A549 (cell line): ENCODE measurements at places on chromosomes 1 and 21. TPM values are rescaled to one million over a fixed set of nuclear protein-coding genes. Genes with fewer than 3 reads are reported as not detected.

FALEC gene
- polyA plus RNA-seq, result 0.28 to 0.80 TPM (median 0.74 TPM) in 3 replicates

S100A14 gene
- polyA plus RNA-seq, result 0.16 to 0.21 TPM (median 0.21 TPM) in 3 replicates

RNU1-4 gene
- polyA plus RNA-seq, result 6.5 to 8.5 TPM (median 6.6 TPM) in 3 replicates

TAL1 gene
- polyA plus RNA-seq, result 0.03 TPM in 1 of 3 replicates, not detected in the others

CRYAA gene
- polyA plus RNA-seq, result not detected in 3 replicates

OR2T33 gene
- polyA plus RNA-seq, result not detected in 3 replicates

TPR gene
- polyA plus RNA-seq, result 41.5 to 49.6 TPM (median 49.0 TPM) in 3 replicates

WNT9A gene
- 1.2 TPM in 3 replicates for polyA plus RNA-seq

KRTAP12-2 gene
- polyA plus RNA-seq, result not detected in 3 replicates

SYNC gene
- polyA plus RNA-seq, result 10.0 to 12.0 TPM (median 11.6 TPM) in 3 replicates

OTUD3 gene
- 3.1 to 3.6 TPM (median 3.5 TPM) in 3 replicates for polyA plus RNA-seq

CD5L gene
- not detected in 3 replicates for polyA plus RNA-seq

TNFRSF1B gene
- polyA plus RNA-seq, result 0.05 to 0.22 TPM (median 0.07 TPM) in 3 replicates

ACTL8 gene
- polyA plus RNA-seq, result 1.0 to 1.5 TPM (median 1.3 TPM) in 3 replicates

CFHR3 gene
- 0.23 to 0.47 TPM (median 0.47 TPM) in 3 replicates for polyA plus RNA-seq

KRTAP21-2 gene
- polyA plus RNA-seq, result not detected in 3 replicates

FCAMR gene
- not detected in 3 replicates for polyA plus RNA-seq

IVL gene
- polyA plus RNA-seq, result not detected in 3 replicates

LGR6 gene
- polyA plus RNA-seq, result 0.60 to 1.3 TPM (median 1.1 TPM) in 3 replicates

CYP4A22 gene
- not detected in 3 replicates for polyA plus RNA-seq

DMBX1 gene
- polyA plus RNA-seq, result 1.1 to 2.2 TPM (median 1.7 TPM) in 3 replicates

ADPRS gene
- polyA plus RNA-seq, result 15.2 to 16.7 TPM (median 16.5 TPM) in 3 replicates

CD53 gene
- not detected in 3 replicates for polyA plus RNA-seq

CHODL gene
- polyA plus RNA-seq, result not detected in 3 replicates

UTS2 gene
- not detected in 3 replicates for polyA plus RNA-seq

TSHB gene
- polyA plus RNA-seq, result not detected in 3 replicates

S100A7 gene
- polyA plus RNA-seq, result not detected in 3 replicates

HPDL gene
- polyA plus RNA-seq, result 2.8 to 3.8 TPM (median 2.8 TPM) in 3 replicates

HAPLN2 gene
- 0.10 to 0.16 TPM (median 0.13 TPM) in 3 replicates for polyA plus RNA-seq

FAM163A gene
- not detected in 3 replicates for polyA plus RNA-seq

PM20D1 gene
- not detected in 3 replicates for polyA plus RNA-seq

PROX1 gene
- 0.01 to 0.03 TPM in 2 of 3 replicates, not detected in the other for polyA plus RNA-seq

ELAVL4 gene
- polyA plus RNA-seq, result not detected in 3 replicates
